ENCODE measurements at places on chromosomes 2 and 18. TPM values are rescaled to one million over a fixed set of nuclear protein-coding genes. Genes with fewer than 3 reads are reported as not detected.

SNRNP27 gene
- 16.8 TPM for total RNA-seq

YPEL5 gene
- total RNA-seq: 62.8 TPM

PLB1 gene
- 1.6 TPM for total RNA-seq

OR6B2 gene
- not detected for total RNA-seq

MOCOS gene
- total RNA-seq: 1.9 TPM
